ENCODE measurements at places on chromosomes 1 and 21.

DNA sequence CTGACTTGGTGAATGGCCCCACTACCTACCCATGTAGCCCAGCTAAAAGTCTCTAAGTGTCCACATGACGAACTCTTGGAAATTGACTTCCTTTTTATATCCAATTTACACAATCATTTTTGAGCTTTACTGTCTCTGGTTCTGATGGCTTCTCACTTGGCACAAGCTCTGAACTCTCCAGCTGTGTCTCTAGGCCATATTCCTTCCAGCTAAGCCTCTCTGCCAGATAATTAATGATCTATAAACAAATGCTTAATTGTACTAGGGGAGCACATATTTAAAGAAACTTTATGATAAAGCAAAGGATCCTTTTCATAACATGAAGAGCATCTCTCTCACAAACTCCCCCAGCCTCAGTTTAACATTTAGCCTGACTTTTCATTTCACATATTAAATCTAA, 16.3 kb upstream of the BEND5 start:
- peak; percentile 53 for DNase-seq

DNA sequence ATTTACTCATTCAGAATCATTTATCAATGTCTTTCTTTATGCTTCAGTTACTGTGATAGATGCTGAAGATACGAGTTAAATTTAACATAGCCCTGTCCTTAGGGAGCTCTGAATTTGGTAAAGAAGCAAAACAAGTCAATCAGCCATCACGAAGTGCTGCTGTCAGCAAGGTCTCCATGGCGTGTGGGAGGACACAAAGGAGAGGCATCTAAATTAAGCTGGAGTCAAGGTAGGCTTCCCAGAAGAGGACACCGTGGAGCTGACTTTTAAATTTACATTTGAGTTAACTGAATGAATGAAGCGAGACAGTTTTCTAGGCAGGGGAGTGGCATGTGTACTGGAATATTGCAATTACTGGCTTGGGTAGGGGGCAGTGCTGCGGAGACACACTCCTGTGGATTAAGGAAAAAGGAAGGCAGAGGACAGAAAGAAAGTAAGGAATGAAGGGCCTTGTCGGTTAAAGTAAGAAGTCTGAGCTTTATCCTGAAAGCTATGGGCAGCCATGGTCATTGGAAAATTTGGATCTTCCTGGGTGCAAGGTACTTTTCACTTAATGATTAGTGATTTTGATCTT, 41.3 kb upstream of the C1orf87 start:
- DNase-seq: no peak

GRCh38 chr1:147077936-147078605, 94.2 kb downstream of the PRKAB2 start:
- no peak for DNase-seq

- peak; percentile 37 for DNase-seq
Observed at GRCh38 chr1:175521249-175522040, 221.9 kb downstream of the TNR start.

DNA sequence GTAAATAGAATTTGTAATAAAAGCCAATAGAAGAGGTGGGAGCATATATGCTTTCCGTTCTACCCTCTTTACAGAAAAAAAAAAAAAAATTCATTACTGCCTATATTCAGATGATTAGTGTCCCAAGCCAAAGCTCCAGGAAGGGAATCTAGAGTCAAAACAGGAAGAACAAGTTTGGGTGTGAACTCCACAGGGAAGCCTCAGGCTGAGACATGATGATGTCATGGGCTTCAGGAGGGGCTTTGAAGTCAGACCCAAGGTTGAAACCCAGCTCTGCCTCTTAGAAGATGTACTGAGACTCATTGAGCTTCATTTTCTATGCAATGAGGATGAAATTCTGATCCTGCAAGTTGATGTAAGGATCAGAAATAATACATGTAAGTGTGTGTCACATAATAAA, 250.0 kb upstream of the ADGRL2 start:
- DNase-seq: no peak

DNA sequence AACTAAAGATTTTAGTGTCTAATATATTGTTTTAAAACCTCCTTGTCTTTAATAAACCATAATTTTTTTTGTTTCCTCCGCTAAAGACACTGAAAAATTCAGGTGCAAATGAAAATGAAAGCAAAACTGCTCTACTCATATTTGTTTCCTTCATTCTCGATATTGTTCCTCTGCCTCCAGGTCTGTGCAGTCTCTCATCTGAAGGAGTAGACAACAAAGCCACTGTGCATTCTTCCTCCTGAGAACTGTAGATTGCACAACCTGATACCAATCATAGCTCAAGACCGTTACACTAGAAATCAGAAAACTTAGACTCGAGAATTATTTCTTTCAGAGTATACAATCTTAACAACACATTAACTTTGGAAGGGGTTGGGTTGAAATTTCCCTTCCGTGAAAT, 373.1 kb upstream of the CXADR start:
- DNase-seq: no peak

DNA sequence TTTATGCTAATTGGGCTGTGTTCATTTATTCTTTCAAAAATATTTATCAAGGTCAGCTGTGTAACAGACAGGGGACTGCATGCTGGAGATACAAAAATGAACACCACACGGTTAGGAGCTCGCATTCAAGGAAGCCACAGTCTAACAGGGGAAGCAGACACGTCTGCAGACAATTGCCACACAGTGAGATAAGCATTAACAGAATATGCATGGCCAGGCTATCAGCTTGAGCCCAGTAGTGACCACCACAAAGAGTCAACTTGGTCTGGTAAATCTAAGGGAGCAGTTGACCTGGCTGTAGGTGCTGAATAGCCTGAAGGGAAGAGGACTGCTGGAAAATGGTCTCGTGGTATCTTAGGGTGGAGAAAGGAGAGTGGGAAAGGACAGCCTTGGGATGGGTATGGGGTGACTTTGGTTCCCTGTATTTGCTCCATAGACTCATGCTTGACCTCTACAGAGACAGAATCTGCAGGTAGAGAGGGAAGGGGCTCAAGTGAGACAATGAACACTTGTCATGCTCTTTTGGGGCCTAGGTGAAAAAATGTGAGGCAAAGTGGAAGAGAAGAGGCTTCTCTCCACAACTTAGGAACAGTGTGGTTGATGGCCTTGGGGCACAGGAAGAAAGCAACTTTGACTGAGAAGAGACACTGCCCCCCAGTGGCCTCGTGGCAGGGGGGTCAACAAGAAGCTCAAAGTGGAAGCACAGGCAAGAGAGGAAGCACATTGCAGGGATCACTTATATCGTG, 7.6 kb upstream of the NPL start:
- DNase-seq: peak; percentile 43

DNA sequence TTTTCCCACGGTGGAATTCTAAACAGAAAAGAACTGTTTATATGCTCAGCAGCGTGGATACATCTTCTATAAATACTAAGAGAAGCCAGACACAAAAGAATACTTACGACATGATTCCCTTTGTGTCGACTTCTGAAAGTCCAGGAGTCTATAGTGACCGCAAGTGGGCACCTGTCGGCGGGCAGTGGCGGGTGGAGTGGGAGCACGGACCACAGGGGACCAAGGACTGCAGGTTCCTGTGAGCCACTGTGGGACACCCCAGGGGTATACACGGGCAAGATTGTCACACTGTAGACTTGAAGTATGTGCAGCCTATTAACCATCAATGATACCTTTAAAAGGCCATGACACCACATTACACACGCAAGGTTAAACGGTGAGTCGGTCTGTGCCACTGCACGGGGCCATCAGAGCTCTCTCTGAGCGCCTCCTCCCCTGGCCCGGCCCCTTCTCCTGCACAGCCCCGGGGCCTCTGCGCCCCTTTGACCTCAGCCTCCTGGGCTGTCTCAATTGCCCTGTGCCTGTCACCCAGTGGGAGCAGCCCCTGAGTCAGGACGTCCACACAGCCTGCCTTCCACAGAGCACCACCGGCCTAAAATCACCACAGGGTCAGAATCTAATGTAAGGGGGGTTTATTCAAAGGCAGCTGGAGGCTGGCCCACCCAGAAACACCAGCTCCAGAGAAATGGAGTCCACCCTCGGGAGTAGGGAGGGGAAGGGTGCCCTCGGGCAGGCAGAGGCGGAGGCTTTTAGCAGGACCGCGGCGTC, 90.0 kb upstream of the COL6A1 start:
- DNase-seq: no peak

DNA sequence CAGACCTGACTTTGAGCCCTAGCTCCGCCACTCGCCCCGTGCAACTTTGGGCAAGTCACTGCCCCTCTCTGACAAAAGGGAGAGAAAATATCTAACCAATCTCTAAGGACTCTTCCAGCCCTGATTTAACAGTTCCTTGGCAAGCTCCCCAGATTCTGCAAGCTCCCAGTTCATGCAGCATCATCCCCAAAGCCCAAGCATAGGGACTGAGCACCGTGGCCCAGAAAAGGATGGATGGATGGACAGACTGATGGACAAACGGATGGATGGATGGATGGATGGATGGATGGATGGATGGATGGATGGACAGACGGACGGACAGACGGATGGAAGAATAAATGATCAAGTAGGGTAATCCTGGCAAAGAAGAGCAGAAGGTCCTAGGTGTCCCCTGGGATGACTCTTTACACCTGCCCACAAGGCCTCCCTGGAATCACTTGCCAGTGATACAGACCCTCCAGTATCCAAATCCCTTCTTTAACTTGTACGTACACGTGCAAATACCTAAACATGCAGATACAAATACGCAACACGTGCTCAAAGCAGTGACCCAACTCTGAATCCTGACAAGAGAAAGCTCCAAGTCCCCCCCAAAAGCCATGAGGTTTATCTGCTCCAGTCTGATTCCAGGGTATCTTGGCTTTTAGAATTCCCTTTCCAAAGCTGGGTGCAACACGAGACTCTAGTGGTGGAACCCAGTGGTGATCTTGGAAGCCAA, 16.0 kb downstream of the IFFO2 start:
- no peak for DNase-seq

DNA sequence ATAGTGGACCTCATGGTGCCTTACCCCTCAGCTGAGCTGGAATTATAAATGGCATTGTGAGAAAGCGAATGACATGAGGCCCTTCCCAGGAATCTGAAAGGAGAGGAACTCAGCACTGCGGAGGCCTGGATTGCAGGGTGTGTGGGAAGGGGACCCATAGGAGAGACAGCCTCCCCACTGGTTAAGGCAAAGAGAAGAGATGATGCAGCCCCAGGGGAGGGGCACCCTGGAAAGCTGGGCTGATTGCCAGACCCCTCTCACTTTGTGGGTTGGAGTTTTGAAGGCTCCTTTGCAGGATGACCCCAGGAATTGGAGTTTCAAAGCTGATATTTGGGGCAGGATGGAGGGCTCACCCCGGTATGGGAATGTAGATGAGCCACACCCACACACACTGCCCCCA, 2.0 kb downstream of the NPPB start:
- DNase-seq: no peak

DNA sequence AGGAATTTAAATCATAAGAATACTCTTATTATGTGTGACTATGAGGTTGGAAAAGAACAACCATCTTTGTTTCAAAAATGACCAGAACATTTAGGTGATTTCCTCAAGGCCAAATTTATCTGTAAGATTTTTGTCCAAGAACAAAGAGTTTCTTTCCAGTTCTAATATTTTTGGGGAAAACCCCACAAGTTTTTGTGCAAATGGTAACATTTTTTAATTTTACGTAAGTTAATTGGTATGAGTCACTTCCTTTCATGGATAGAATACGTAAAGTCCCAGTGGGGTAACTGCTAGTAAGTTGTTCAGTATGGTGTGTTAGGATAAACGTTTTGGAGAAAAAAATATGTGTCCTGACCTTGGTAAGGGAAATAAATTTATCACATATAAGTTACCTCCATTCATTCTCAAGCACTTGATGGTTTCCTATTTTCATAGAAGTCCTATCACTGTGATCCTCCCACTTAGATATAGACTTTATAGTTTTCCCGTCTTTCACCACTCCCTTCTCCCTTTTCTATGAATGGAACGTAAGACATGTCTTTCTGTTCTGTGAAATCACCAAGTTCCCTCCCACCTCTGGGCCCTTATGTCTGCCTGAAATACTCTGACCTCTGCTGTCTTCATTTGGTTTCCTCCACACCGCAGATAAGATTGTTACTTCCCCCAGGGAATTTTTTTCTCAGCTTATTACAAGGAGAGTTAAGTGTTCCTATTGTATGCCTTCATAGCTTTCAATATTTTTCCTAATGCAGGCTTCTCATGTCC, 34.9 kb upstream of the TSNAX start:
- DNase-seq: no peak

GRCh38 chr1:7644961-7645750, 125.9 kb upstream of the VAMP3 start:
- DNase-seq: peak; percentile 97

GRCh38 chr1:151047925-151048644, 534 bp downstream of the C1orf56 start:
- DNase-seq: peak; percentile 55

- DNase-seq: no peak
Observed at GRCh38 chr1:167629681-167630567, at the start of gene RCSD1. Gene RCSD1, plus strand, starts transcription at chr1:167630232. Its CDS starts 192 bp downstream, at chr1:167630424.

- no peak for DNase-seq
Observed at GRCh38 chr1:62891956-62892562, 108.1 kb downstream of the ATG4C start.

GRCh38 chr1:12232221-12232620, 2.4 kb downstream of the VPS13D start:
- no peak for DNase-seq

DNA sequence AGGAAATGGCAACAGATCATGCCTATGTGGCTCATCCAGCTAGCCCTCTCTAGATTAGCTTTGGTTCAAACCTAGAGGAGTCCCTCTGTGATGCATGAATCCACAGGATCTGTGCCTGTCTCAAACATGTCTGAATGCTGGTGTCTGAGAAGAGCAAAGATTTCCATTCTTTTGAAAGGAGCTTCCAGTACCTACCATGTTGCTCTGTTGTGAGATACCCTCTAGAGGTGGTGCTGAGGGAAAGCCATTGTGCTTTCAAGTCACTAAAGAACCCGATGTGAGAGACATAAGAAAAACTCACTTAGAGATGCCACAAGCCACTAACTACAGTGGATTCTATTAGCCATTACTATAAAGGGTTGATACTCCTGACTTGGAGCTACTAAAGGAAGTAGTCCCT, 103.6 kb downstream of the LRRC40 start:
- DNase-seq: no peak

GRCh38 chr1:7592120-7592798, 178.8 kb upstream of the VAMP3 start:
- no peak for DNase-seq

GRCh38 chr1:35316264-35316663, 47.8 kb downstream of the ZMYM4 start:
- DNase-seq: no peak

DNA sequence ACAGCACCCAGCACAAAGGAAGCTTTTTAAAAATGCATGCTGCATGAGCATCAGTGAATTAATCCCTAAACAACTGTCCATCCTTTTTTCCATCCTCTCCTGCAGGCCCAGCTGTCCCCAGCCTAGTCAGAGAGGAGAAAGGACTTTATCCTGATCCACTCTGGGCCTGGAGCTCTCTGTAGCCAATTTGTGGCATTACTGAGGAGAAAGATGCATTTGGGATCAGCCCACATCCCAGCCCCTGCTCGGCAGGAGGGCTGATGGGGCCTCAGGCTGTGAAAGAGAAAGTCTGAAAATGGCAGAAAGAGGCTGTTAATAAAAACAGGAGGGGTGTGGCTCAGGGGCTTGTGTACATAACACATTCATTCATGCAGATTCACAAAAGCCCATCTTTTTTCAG, 37.5 kb upstream of the ATP2B4 start:
- peak; percentile 29 for DNase-seq

GRCh38 chr1:112040891-112041740, 51.6 kb upstream of the KCND3 start:
- no peak for DNase-seq

Measured in COR-L47 (cell line).